Ascending aorta (tissue), 2 donors: ENCODE measurements at places on chromosomes 12 and 14. TPM values are rescaled to one million over a fixed set of nuclear protein-coding genes. Genes with fewer than 3 reads are reported as not detected.

Gene KLHL33
- total RNA-seq: not detected

Gene MSI1
- total RNA-seq: 0.11 TPM

Gene CCDC197
- not detected for total RNA-seq

GRCh38 chr12:89775063-89775985 is 66.7 kb upstream of the ATP2B1 start:
- no peaks in the 10 kb centered on the region for H3K4me1 ChIP-seq
- H3K36me3 ChIP-seq: no peaks in the 10 kb centered on the region
- H3K4me3 ChIP-seq: no peak overlapping the region
- no peak overlapping the region for H3K27ac ChIP-seq
- H3K27me3 ChIP-seq: no peaks in the 10 kb centered on the region

GRCh38 chr12:76871082-76871481 is 7.7 kb downstream of the CSRP2 start:
- no peaks in the 10 kb centered on the region for H3K27me3 ChIP-seq
- H3K4me3 ChIP-seq: no peak overlapping the region
- no peak for DNase-seq

DNA sequence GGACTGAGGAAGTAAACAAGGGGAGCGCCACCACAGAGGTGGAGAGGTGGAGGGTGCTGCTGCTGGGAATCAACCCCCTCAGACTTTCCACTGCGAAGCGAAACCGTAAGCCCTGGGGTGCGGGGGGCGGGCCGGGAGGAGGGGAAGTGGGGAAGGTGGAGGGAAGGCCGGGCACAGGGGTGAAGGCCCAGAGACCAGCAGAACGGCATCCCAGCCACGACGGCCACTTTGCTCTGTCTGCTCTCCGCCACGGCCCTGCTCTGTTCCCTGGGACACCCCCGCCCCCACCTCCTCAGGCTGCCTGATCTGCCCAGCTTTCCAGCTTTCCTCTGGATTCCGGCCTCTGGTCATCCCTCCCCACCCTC is at the start of gene LAG3:
Gene LAG3 (plus strand): TSS at position 190 of the 365 bp plus-strand sequence. CDS start 333 bp downstream, outside the sequence.
- no peak for DNase-seq
- peaks cover 4% of the 10 kb centered on the region for H3K4me1 ChIP-seq
- H3K27ac ChIP-seq: no peak within 1 kb of the TSS

- H3K27me3 ChIP-seq: no peaks in the 10 kb centered on the region
- no peaks in the 10 kb centered on the region for H3K4me1 ChIP-seq
- H3K27ac ChIP-seq: no peak overlapping the region
- no peak overlapping the region for H3K4me3 ChIP-seq
Measured at GRCh38 chr12:13962699-13963098, 18.7 kb downstream of the GRIN2B start.

- H3K36me3 ChIP-seq: peaks cover 34% of the 10 kb centered on the region
- H3K27me3 ChIP-seq: no peaks in the 10 kb centered on the region
- no peak overlapping the region for H3K4me3 ChIP-seq
- DNase-seq: no peak
Measured at GRCh38 chr12:110379631-110380030, 23.9 kb downstream of the ANAPC7 start.

GRCh38 chr12:29226616-29227015 is 77.5 kb downstream of the FAR2 start:
- no peaks in the 10 kb centered on the region for H3K4me1 ChIP-seq
- H3K27ac ChIP-seq: no peak overlapping the region
- DNase-seq: no peak
- H3K4me3 ChIP-seq: no peak overlapping the region
- no peaks in the 10 kb centered on the region for H3K36me3 ChIP-seq
